ENCODE measurements at places on chromosomes 4 and X. TPM values are rescaled to one million over a fixed set of nuclear protein-coding genes. Genes with fewer than 3 reads are reported as not detected.

GAR1 gene
- total RNA-seq = 18.9 TPM

TMEM271 gene
- not detected for total RNA-seq

SOX3 gene
- total RNA-seq = not detected

DDX53 gene
- not detected for total RNA-seq

EDA gene
- total RNA-seq = 4.2 TPM

RAB9B gene
- total RNA-seq = 0.22 TPM

MEPE gene
- not detected for total RNA-seq

CFAP299 gene
- total RNA-seq = not detected

TRAM1L1 gene
- total RNA-seq = not detected

GPC3 gene
- 0.49 TPM for total RNA-seq

UCHL1 gene
- 3.5 TPM for total RNA-seq

TRIM60 gene
- not detected for total RNA-seq

SORCS2 gene
- 0.15 TPM for total RNA-seq

MAP9 gene
- 6.2 TPM for total RNA-seq

EREG gene
- not detected for total RNA-seq

GK gene
- 85.9 TPM for total RNA-seq

SOWAHD gene
- not detected for total RNA-seq

SLC16A2 gene
- 0.19 TPM for total RNA-seq

SPACA5 gene
- total RNA-seq = not detected

OTUD6A gene
- total RNA-seq = not detected

ZNF732 gene
- not detected for total RNA-seq

GRIA3 gene
- total RNA-seq = not detected

GAGE12J gene
- total RNA-seq = not detected

All from activated naive CD4-positive, alpha-beta T cell treated with anti-CD3 and anti-CD28 coated beads for 36 hours (primary cell).